GM12891 (cell line): ENCODE measurements at places on chromosomes 6 and 20.

DNA sequence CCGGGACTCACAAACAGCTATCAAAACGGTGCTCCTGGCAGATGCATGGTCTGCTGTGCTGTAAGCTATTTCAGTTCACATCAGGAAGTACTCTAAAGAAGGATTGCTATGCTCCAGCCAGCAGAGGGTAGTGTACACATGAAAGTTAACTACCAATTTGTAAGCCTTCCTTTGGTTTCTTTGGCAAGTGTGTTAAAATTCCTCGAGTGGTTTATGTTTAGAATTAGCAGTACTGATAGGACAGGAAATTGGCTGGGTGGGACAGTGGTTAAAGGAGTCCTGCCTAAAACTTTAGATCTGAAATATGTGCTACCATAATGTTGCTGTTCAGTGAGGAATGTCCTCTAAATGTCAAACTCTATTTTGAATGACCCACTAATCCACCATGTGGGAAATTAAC lies 47.4 kb downstream of the TRMT11 start:
- no peak for DNase-seq

DNA sequence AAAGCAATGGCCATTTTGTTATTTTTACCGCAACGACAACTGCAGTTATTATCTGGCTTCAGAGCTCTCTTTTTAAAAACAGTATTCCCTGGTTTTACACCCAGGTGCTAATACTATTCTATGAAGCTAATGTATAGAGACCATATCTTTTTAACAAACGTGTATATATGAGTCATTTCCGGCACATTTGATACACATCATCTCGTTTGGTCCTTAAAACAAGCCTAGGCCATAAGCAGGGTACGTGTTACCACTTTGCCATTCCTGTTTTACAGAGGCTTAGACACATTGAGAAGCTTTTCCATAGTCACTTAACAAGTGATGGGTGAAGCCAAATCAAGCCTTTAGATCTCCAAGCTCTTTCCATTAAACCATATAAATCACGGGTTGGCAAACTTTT lies 5.5 kb downstream of the TRAF3IP2 start:
- DNase-seq = no peak

GRCh38 chr20:60420676-60421229 lies 462.5 kb downstream of the CDH26 start:
- DNase-seq = no peak

GRCh38 chr20:53282217-53282955 lies 310.2 kb downstream of the TSHZ2 start:
- DNase-seq = no peak

- DNase-seq = no peak
Measured at GRCh38 chr6:90406142-90406794, 109.6 kb upstream of the BACH2 start.
